ENCODE measurements at places on chromosomes 11 and 22.

- no peak for DNase-seq
Measured at GRCh38 chr22:17077255-17077654, 7.5 kb upstream of the IL17RA start.

DNA sequence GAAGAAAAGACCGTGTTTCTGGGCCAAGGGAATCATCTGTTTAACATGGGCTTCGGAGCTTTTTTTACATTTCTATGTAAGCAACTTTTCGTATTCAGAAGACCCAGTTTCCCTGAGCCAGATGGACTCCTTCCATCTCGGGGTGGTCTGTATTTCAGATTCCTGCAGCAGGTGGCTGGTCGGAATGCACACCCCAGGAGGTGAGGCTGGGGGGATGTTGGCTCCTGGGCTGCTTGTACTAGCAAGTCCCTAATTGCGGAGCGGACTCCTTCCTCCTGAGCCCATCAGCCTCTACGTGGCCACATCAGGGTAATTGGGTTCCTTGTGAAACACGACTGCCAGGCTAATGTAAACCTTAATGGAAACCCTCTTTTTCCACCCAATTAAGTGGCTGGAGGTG, 58.7 kb downstream of the PARVB start:
- DNase-seq, result no peak

DNA sequence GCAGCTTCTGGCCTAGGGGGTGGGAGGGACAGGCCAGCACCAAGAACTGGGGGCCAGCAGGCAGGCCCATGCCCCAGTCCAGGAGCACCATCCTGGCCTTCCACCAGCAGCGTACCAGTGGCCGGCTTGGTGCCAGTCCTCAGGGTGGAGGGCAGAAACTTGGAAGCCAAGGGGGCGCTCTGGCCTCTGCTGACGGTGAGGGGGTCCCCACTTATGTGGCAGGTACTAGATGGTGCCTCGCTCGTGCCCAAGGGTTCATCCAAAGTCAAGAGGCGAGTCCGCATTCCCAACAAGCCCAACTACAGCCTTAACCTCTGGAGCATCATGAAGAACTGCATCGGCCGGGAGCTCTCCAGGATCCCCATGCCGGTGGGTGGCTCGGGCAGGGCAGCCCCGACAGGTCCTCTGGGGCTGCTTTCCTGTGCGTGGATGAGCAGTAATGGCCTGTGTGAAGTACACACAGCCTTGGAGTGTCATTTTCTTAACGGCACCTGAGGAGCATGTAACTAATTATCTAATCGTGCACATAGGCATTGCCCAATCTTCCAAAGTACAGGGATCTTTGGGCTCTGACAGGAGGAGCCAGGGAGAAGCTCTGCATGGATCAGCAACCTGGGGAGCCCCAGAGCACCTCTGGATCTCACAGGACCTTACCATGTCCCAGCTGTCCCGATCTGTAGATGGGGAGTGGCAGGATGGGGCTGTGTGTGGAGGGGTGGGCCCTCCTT, 79.1 kb downstream of the MORC2 start:
- peak; percentile 18 for DNase-seq

GRCh38 chr11:9208726-9209501, 56.2 kb downstream of the DENND5A start:
- DNase-seq, result no peak

DNA sequence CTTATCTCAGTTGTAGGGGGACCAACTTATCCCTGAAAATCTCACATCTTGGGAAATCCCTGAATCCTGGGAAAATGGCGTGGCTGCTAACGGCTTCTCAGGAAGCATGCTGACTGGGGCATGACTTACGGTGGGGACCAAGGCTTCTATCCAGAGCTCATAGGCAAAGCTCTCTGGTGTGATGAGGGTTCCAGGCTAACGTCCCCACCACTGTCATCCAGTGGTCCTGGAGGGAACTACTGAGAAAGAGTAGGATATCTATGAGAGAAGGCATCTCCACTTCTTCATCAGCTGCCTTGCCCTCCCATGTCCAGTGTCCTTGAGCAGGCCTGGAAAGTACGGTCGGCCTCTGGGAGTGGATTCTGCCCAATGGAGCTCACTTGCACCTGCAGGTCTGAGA, 210.4 kb upstream of the B3GAT1 start:
- no peak for DNase-seq

GRCh38 chr11:12893787-12894672, 115.1 kb upstream of the RASSF10 start:
- no peak for DNase-seq

DNA sequence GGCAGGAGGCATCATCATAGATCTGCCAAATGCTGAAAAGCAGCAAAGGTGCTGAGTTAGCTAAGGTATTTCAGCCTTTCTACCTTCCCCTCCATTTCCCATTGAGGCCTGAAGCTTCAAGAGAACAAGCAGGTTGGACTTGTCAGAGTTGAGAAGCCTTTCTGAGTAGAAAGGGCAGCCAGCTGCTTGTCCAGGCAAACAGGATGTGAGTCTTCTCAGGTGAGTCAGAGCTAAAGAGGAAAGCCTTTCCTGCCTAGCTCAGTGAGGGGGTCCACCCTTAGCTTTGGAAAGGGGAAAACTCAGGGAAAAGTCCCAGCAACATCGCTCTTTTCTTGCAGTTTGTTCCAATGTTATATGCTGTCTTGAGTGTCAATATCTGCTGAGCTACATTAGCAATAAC, 13.2 kb upstream of the MPZL2 start:
- DNase-seq, result no peak

DNA sequence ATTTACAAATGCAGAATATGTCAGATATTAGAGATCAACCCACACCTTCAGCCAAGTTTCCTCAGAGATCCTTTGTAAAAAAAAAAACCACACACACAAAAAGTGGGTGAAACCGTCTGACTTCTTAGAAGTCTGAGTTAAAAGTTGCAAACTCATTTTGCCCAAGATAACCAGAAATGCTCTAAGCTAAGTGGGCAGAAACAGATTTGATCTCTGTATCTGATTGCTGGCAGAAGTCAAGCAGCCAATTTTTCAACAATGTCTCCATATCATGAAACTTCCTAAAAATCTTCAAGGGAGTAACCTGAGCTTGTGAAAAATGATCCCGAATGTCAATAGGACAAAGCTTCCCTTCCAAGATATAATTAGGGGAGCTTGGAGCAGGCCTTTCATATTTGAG, 28.6 kb upstream of the ATXN10 start:
- DNase-seq, result no peak

DNA sequence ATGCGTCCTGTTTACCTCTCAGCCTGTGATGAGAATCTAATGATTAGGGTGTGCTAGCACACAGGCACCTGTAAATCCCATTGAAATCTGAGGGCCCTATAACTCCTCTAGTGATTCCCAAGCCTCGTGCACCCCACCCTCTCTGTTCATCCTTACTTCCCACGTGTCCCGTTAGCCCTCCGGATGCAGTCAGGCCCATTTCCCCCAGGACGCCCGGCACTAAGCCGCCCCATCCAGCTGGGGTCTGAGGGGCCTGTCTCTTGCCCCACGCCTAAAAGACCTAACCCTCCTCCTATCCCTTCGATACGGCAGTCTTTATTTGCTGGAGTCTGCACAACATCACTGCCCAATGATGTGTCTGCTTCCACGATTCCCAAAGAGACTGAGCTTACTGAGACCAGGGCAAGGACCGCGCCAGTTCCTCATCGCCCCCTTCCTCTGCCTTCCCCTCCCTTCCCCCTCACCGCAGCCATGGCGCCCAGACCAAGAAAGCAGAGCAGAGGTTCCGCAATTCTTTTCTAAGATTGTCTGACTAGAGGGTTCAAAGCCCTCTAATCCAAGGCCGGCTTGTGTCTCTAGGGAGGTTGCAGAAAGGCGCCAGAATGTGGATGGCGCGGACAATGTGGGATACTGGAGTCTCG, 1.1 kb upstream of the FADS2 start:
- peak; percentile 74 for DNase-seq

DNA sequence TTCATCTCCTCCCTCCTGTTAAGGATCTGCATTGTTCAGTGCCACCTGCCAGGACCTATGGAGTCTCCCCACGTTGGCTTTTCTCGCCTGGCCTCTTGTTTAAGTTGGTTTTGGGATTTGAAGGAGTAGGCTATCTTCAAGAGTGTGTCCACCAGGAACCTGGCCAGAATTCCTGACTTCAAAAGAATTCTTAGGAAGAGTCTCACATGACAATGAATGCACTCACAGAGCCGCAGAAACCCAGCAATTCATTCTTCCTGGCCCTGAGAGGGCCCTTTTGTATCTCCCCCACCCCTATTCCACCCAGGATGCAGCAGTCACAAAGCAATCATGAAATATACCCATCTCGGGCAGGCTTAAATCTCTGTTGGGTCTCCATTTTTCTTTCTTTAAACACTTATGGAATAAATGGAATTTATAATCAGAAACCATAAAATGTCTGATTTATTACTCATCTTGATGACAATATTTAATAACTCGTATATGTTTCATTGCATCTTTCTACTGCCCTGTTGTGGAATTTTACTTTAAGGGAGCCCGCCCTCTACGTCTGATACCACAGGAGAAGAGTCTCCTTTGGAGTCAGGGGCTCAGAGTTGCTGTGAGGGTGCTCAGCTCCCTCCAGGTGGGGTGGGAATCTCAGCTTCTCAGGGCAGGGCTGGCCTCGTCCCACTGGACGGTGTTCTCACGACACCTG, 507.0 kb downstream of the NTM start:
- no peak for DNase-seq

DNA sequence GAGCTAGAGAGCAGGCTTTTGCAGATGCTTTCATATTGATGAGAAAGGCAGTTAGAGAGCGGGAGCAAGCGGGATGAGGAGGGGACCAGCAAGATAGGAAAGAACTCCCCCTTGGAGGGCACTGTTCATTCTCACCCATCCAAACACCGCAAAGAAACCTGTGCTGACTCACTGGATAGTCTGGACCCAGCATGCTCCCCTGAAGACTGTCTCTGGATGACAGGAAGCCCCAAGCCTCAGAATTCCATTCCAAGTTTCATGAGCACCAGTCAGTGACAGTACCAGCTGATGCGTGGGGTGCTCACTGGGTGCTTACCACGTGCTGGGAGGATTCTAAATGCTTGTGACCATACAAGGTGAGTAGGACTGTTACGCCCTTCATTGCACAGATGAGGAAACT, 34.2 kb downstream of the MICAL3 start:
- DNase-seq, result no peak

DNA sequence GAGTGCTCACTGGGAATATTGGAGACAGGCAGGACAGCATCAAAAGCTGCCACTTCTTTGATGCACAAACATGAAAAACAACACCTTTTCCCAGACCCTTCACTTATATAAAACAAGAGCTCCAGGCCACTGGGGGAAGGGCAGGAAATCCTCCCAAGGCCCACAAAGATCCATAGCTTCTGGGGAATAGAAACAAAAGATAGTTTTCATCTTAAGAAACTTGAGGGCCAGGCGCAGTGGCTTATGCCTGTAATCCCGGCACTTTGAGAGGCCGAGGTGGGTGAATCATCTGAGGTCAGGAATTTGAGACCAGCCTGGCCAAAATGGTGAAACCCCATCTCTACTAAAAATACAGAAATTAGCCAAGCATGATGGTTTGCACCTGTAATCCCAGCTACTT, 15.3 kb downstream of the RTL6 start:
- DNase-seq, result no peak

Measured in left forelimb (tissue), 1 donor.